ENCODE measurements at places on chromosomes 3 and 15. TPM values are rescaled to one million over a fixed set of nuclear protein-coding genes. Genes with fewer than 3 reads are reported as not detected.

- DNase-seq: no peak
Measured at GRCh38 chr3:50876947-50877346, 202.2 kb downstream of the DOCK3 start.

KIF9 gene
- total RNA-seq: 13.9 TPM

GRCh38 chr3:16089521-16089920, 85.0 kb upstream of the GALNT15 start:
- DNase-seq: no peak

BNC1 gene
- not detected for total RNA-seq

GRCh38 chr3:126551121-126551838, 7.5 kb downstream of the C3orf22 start:
- no peak for DNase-seq

DNA sequence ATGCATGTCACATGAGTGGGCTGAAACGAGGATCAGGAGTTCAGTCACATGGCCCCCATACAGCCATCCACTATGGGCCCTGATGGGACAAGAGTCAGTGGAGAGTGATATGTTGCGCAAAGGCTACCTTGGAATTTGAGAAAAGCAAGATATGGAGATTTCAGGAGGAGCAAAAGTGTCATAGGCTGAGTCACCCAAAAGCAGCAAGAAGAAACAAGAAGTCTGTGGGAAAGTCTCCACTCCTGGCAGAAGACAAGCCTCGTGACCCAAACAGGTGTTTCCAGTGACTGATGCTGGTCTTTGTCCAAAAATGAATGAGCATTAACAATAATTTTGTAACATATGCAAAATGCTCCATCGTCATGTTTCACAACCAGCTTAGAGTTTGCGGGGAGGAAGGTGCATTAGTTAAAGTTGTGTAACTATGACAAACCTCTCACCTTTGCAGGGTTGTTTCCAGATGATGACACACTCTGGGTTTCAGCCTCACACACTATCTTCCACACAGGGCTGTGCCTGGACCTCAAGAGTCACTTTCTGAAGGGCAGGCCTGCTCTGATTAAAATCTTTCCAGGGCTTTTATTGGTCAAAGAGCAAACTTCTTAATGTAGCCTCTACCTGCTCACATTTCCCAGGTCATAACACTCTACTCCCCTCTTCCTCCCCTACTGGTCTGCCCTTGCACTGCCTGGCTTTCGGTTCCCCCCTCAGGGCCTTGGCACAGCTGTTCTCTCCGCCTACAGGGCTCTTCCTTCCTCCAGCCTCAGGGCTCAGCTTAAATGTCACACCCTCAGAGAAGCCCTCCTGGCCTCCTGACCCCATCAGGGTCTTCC, 3.9 kb upstream of the DNASE1L3 start:
- DNase-seq: no peak

GRCh38 chr15:76964157-76964556, 30.8 kb upstream of the PSTPIP1 start:
- DNase-seq: no peak

DNA sequence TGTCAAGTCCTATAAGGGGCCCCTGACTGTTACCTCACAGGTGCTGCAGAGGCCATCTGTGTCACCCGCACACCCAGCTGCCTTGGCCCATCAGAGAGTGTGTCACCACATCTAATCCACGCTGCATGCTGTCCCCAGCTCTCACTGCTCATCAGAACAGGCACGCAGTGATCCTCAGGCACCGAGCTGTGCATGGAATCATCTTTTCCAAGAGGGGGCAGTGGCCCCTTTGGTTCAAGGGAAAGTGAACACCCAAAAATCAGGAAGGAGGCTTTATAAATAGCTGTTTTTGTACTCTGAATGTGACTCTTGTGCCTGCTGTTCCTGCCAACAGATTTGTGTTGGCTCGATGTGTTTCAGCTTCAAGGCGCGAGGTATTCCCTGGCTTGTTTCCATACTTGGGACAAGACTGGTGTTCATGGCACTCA, 110.3 kb upstream of the ETV5 start:
- DNase-seq: no peak

DNA sequence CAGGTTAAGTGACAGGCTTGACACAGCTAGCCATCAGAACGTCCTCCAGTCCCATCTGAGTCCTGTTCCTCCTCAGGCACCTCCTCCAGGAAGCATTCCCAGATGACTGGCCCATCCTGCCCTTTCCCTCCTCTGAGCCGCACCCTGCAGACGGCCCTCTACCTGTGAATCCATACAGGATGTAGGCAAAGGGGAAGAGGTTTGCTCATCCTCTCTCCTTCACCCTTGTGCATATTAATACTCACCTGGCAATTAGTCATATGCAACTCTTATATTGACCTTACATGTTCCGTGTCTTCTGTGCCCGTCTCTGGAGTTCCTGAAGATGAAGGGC, 61.9 kb downstream of the SMAD3 start:
- no peak for DNase-seq

- no peak for DNase-seq
Measured at GRCh38 chr3:100420885-100421284, 19.5 kb downstream of the LNP1 start.

DNA sequence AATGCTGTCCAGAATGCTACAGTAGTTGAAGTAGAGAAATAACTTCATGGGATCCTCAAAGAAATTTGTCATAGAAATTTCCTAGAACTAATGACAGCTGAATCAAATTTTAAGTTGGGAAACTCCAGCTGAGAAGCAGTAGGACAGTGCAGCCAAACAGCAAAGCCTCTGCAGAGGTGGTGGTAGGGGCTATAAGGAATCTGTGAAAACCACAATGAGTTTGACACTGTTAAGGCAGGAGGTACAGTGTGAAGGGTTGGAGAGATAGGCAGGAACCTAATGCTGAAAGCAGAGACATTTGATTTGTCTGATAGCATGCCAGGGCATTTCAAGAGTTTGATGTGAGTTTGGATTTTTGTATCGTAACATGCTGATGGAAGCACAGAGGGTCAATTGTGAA, 22.0 kb downstream of the ASTE1 start:
- DNase-seq: no peak

GRCh38 chr3:71111784-71112440, 471.6 kb downstream of the FOXP1 start:
- no peak for DNase-seq

GRCh38 chr3:8481380-8481779, 20.2 kb upstream of the LMCD1 start:
- DNase-seq: no peak

GRCh38 chr3:141845407-141846049, 30.9 kb upstream of the ATP1B3 start:
- peak; percentile 55 for DNase-seq

GOLGA6L4 gene
- total RNA-seq: 2.9 TPM

GRCh38 chr3:56754741-56755417, 46.9 kb downstream of the ARHGEF3 start:
- peak; percentile 23 for DNase-seq

DNA sequence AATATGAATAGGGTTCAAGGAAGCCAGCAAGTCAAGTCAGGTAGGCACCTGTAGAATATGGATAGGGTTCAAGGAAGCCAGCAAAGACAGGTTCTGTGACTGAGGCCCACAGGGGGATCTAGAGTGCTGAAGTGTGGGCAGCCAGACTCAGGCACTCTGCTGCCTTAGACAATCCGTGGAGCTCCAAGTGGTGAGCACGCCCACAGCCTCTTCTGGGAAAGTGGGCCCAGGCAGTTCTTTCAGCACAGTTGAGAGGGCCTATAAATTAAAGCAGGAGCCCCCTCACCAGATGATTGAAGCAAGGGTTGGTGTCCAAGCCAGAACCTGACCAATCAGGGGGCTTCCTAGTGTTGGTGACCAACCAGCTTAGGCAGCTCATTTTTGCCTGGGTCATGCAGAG, 51.0 kb downstream of the ANP32A start:
- DNase-seq: no peak

AP3B2 gene
- total RNA-seq: 5.8 TPM

DNA sequence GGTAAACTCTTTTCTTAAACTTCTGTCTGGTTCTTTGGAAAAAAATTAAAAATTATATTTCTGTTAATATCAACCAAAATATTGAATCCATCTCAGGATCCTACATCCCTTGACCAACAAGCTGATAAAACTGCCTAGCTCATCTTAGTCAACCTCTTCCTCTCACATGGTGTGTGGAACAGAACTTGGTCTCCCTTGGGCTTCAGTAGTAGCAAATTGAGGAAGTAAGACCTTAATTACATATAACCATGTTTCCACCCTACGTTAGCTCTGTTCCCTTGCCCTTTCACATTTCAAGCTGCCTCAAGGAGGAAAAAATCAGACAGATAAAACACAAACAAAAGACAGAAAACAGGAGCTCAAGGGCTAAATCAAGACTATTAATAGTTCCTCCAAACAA, 116.4 kb downstream of the GREM1 start:
- DNase-seq: no peak

DNA sequence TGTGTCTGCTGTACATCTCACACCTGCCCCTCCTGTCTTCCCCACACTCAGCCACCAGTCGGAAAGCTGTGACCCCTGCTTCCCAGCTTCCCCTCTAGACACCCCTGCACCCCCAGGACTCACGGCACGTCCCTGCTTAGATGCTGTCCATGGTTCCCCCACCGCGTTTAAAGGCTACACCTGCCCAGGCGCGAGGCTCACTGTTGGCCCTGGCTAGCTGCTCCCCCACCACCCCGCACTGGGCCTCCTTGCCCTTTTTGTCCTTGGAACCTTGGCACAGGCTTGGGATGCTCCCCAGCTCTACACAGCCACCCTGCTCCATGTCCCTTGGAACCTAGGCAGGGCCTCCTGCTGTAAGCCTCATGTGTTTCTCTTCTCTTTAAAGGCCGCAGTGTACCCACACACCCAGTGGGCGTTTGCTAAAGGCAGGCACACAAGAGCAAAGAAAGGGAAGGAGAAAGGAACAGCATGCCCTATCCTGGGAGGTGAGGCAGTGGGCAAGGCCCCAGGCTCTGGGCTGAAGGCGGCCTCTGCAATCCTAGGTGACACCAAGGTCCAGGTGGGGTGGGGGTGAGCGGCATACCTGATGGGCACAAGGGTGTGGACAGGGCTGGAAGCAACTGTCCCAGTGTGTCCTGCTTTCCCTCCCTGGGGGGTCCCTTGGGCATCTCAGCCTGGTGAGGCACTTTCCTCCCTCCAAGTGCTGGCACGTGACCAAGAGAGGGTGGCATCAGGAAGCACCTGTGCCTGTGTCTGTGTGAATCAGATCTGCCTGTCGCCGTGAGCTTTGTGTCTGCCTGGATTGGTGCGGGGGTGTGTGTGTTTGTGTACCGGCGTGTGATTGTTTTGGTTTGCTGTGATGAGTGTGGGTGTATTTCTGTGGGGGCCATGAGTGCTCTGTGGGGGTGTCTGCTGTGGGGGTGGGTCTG, 54.4 kb downstream of the TPRA1 start:
- no peak for DNase-seq

DNA sequence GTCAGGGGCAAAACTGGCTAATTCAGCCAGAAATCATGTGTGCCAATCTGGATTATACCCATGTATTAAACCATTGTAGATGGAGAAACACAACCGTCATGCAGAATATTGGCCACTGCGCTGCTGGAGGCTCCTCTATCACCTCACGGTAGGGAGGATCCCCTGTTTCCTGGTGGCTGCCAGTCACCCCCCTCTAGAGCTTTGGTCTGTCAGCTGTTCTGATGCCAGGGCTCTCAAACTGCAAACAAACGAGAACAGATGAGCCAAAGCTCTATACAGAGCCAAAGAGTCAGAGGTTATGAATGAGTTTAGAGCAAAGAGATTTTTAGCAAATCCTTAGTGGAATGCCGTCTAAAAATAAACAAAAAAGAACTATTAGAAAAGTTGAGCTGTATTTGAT, 62.5 kb downstream of the IL20RB start:
- DNase-seq: no peak

DNA sequence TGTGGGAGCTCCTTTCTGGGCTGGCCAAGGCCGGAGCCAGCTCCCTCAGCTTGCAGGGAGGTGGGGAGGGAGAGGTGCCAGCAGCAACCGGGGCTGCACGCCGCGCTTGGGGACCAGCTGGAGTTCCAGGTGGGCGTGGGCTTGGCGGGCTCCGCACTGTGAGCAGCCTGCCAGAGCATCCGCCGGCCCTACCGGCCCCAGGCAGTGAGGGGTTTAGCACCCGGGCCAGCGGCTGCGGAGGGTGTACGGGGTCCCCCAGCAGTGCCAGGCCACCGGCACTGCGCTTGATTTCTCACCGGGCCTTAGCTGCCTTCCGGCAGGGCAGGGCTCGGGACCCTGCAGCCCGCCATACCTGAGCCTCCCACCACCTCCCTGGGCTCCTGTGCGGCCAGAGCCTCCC, 651.0 kb upstream of the ARPP21 start:
- DNase-seq: no peak

DNA sequence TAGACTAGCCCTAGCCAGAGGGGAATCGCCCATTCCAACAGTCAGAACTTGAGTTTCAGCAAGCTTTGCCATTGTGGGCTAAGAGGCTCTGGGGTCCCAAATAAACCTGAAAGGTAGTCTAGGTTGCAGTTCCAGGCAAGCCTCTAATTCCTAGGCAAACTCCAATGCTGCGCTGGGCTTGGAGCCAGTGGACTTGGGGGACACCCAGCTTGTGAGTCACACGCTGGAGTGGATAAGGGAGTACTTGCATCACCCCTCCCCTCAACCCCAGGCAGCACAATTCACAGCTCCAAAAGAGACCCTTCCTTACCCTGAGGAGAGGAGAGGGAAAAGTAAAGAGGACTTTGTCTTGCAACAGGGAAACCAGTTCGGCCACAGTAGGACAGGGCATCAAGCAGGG, 105.2 kb upstream of the DPPA4 start:
- no peak for DNase-seq

PIGZ gene
- 0.28 TPM for total RNA-seq

DNA sequence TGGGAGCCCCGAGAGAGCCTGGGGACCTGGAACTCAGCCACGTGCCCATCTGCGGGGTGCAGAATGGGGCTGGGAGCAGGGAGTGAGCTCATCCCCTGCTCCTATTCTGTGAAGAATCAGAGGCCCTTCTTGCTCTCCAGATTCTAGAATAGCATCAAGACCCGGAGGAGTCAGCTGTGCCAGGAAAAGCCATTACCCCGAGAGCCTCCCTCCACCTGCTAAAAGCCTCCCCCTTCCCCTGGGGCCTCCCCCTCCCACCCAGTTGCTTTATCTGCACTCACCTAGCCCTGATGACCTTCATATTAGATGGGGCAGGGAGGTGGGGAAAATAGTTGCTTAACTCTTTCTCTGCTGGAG, 23.1 kb downstream of the CCDC33 start:
- DNase-seq: no peak

GRCh38 chr3:52220380-52221026, 4.9 kb downstream of the TLR9 start:
- peak; percentile 89 for DNase-seq

LRRC15 gene
- not detected for total RNA-seq

GRCh38 chr3:152885076-152885475, 50.1 kb downstream of the P2RY1 start:
- no peak for DNase-seq

GRCh38 chr3:197522881-197523441, 32.8 kb downstream of the BDH1 start:
- no peak for DNase-seq

PLSCR5 gene
- not detected for total RNA-seq

CLDN1 gene
- total RNA-seq: 0.28 TPM

DNA sequence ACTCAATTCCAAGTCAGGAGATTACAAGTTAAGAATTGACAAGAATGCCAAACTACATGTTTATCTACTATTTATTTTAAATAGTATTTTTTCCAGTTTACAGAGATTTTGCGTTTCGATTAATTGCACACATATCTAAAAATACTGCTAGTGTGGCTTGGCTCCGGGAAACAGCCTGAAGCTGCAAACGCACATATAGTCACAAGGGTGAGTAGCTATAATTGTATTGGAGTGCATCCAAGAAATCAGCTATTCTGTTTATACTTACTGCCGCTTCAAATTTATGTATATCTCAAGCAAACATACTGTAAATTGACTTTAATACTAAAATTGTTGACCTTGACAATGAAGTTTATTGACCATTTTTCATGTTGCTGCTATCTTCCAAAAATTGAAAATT, 77.0 kb upstream of the PLSCR5 start:
- no peak for DNase-seq

Measured in T-cell (primary cell).